Transverse colon (tissue), 4 donors: ENCODE measurements at places on chromosomes 12 and 14.

DNA sequence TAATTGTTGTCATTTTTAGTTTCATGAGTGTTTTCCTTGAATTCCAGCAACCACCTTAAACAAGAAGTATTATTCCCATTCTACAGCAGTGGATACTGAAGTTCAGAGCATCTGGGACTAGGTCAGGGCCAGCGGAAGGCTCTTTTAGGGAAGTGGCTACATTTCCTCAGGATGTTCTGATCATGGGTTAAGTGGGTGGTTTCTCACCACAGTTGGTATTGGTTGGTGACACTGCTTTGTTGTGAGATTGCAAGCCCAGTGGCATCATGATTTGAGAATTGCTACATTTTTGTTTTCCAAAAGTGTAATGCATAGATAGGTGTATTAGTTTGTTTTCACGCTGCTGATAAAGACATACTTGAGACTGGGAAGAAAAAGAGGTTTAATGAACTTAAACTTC lies 47.1 kb downstream of the SYNE2 start:
- no peak for DNase-seq

DNA sequence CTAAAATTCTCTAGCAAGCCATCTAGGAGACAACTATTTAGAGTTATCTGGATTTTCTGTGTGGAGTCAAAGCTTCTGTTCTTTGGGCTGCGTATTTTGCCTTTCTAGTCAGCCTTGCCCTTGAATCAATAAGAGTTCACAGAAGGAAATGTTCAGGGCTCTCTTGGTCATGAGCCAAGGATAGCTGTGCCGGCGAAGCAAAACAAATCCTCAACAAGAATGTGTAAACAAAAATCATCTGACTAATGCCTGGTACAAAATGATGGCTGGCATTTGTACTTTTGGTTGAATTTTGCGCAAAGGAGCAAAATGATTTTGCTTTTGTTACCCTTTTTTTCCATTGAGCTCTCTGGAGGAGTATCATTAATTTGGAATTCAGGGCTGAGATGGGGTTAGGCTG lies 171.1 kb downstream of the DACT1 start:
- no peak for DNase-seq

DNA sequence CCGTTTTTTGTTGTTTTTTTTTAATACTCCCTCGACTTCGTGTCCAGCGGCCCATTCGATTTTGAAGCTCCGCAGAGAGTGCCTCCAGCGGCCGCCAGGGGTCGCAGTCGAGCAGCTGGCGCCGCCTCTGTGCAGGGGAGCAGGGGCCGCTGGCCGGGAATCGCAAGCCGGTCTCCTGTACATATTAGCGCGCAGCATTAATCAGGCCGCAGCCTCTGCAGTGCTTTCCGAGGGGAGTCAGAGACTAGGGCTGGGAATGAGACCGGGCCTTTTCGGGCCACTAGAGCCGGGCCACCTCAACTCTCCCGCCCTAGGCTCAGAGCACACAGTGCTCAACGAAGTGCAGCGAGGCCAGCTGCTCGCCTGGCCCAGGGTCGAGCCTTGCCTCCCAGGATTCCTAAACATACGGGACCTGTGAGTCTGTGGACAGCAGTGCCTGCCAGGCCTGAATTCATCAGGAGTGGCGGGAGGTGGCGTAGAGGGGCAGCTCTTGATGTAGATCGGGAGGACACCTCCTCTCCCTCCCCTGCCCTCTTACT lies 81.8 kb downstream of the EMP1 start:
- peak; percentile 73 for DNase-seq

DNA sequence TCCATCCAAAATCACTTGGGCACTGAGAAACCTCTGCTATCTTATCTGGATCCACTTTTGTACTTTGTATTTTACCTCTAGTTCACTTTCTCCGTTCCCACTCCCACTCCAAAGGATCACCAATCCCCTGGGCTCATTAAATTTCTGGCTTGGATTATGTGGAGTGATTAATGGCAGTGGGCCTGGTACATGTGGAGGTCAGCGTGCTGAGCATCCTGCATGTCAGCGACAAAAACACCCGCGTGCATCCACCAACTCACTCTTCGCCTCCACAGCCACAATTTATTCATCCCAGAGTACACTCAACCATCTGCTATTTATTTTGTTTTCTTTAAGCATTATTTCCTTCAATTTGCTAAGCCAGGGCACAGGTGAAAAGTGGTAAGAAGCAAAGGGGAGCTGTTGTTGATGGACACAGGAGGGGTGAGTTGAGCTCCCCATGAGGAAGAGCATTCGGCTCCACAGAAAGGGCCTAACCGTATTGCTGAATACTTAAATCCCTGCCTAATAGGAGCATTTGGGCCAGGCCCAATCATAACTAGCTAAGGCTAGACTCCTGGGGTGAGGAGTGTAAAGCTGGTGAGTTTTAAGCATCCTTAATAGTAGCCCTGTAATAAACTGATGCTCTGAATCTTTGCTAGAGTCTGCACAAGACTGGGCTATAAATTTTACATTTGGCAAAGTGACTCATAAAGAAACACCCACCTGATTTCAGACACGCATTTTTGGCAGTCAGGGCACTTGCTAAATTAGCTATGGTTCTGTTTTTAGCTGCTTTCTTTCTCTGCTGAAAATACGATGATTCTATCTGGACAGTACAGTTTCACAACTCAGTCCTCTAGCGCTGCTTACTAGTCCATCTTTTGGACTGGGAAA lies 137.8 kb downstream of the SLC25A21 start:
- no peak for DNase-seq
